ENCODE measurements at places on chromosomes 1 and 21.

DNA sequence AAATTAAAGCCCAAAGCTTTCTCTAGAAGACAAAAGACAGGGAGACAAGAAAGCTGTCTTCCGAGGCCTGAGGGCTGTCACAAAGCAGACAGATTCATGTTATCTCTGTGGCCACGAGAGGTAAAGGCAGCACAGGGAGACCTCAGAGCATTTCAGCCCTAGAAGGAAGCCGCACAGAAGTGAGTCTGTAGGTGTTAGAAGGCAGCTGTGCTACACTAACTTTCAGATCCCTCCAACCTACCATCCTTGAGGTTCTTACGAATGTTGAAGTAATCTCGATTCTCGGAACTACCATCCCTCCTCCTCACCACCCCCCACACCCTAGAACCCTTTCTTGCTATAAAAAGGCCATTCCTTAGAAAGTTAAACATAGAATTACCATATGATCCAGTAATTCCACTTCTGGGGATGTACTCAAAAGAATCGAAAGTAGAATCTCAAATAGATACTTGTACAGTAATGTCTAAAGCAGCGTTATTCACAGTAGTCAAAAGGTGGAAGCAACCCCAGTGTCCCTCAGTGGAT is 21.5 kb upstream of the LYST start:
- DNase-seq: no peak

DNA sequence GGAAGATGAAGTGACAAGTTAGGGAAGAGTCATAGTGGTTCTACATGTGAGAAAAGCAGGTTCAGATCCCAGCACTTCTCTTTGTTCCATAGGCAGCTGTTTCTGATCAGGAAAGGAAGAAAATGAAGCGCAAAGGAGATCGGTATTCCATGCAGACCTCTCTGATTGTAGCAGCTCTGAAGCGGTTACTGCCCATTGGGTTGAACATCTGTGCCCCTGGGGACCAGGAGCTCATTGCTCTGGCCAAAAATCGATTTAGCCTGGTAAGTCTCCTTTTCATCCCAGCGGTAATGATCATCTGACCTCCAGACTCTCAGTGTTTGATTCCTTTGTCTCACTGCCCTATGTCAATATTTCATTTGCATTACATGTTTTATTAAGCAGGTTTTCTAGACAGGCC is 173.6 kb downstream of the ZP4 start:
- no peak for DNase-seq

GRCh38 chr1:187634940-187635339 is 806.2 kb downstream of the PLA2G4A start:
- DNase-seq: no peak

- DNase-seq: no peak
Measured at GRCh38 chr1:185512442-185512841, 195.4 kb upstream of the IVNS1ABP start.

GRCh38 chr21:36347278-36347961 is 27.4 kb downstream of the MORC3 start:
- no peak for DNase-seq

GRCh38 chr1:201173736-201174135 is 16.9 kb upstream of the IGFN1 start:
- DNase-seq: no peak

- peak; percentile 15 for DNase-seq
Measured at GRCh38 chr1:77126307-77126706, 92.9 kb downstream of the PIGK start.

GRCh38 chr1:237164406-237165352 is 122.7 kb downstream of the RYR2 start:
- DNase-seq: no peak

GRCh38 chr1:54114001-54114400 is 38.8 kb downstream of the CDCP2 start:
- DNase-seq: no peak

DNA sequence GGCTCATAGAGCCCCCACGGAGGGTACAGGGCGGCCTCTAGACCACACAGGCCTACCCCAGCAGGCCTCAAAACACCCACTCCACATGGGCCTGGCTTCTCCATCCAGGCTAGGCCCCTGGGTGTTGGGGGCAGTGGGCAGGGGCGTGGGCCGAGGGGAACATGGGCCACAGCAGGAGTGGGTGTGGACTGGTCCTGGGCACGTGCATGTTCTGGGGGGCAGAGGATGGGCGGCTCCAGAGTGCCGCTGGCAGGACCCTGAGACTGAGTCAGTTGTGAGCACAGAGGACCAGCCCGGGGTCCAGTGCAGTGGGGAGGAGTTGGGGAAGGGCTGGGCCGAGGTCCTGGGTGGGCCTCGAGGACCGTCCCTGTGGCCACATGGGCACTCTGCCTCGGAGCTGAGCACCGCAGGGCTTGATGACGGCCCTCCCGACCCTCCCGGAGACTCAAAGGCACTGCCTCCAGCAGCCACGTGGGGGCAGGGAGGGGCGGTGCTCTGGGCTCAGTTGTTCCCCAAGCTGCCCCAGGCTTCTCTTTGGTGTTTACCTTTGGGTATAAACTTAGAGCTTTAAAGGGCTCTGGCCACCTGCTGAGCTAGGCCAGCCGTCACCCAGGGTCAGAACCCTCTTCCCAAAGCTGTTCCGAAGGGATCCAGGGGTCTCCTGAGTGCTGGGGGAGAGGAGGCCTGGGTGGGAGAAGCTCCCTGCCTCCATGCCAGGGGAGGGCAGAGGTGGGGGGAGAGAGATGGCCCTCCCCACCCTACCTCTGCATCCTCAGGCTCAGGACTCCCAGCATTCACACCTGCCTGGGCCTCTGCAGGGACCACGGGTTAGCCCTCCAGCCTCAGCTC is 79.9 kb downstream of the MORN1 start:
- DNase-seq: no peak

- no peak for DNase-seq
Measured at GRCh38 chr1:17904290-17904689, 149.2 kb downstream of the ACTL8 start.

DNA sequence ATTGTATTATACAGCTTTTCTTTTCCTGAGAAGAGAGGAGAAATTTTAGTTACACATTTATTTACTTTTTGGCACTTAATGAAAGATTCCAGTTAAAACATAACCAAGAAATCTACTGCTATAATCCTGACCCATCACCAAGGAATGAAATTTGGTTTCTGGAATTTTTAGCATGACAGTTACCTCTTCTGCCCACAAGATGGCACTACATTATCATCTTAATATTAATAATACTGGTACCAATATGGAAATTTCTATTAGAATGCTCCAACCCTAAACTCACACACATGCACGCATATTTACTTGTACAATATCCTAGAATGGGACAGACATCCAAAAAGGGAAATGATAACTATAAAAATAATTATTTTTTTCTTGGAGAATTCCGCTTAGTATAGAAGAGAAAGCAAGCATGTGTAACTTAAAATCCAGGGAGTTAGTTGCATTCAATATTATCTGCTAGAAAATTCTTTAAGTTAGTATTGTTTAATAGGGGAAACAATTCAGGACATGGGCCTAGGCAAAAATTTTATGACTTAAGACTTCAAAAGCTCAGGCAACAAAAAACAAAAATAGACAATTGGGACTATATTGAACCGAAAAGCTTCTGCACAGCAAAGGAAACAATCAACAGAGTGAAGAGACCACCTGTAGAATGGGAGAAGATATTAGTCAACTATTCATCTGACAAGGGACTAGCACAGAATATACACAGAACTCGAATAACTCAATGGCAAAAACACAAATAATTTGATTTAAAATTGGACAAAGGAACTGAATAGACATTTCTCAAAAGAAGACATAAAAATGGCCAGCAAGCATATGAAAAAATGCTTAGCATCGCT is 37.4 kb downstream of the MAP3K21 start:
- DNase-seq: peak; percentile 28

GRCh38 chr1:112285746-112286145 is 110.3 kb upstream of the CTTNBP2NL start:
- DNase-seq: no peak

- DNase-seq: no peak
Measured at GRCh38 chr1:175537571-175537970, 205.8 kb downstream of the TNR start.

- DNase-seq: no peak
Measured at GRCh38 chr1:110282395-110282794, 56.8 kb upstream of the RBM15 start.

DNA sequence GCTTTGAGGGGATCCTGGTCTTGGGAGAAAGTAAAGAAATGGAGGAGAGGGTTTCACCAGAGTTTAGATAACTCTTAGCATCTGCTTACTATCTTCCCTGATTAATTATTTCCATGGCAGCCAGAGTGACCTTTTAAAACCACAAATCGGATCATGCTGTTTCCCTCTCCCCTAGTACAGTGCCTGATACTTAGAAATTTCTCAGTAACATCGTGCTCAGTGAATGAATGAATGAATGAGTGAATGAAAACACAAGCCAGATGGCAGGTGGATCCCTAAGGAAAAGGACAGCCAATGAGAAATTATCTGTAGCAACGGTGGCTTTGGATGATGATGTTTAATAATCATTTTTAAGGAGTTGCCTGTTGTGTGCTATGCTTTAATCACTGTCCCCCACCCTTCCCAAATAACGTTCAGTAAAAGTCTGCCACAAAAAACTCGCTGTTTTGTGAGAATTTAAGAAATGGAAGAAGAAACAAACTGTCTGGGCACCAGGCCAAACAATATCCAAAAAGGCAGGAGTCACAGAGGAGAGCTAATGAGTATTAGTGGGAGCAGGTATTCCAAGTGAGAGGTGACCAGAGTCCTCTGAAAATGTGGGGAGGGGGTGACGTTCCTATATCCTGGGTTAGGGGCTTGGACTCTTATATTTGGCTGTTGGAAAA is 737 bp upstream of the SMAP2 start:
- DNase-seq: no peak

- DNase-seq: no peak
Measured at GRCh38 chr1:117070124-117070523, 10.0 kb downstream of the TTF2 start.

DNA sequence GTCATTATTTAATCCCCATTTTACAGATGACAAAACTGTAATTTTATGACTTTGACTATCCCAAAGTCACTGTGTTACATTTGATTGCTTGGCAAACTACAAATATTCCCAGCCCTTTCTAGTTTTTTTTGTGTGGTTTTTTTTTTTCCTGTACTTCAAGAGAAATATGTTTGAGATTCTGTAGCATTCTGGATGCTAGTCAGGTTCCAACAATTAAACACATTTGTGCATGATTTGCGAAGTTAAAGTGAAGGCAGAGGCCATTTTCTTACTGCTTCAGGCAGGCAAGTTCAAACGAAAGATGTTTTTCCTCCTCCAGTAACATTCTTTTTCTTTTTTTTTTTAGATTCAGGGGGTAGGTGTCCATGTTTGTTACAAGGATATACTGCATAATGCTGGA is 107.9 kb upstream of the SERTAD4 start:
- DNase-seq: no peak

DNA sequence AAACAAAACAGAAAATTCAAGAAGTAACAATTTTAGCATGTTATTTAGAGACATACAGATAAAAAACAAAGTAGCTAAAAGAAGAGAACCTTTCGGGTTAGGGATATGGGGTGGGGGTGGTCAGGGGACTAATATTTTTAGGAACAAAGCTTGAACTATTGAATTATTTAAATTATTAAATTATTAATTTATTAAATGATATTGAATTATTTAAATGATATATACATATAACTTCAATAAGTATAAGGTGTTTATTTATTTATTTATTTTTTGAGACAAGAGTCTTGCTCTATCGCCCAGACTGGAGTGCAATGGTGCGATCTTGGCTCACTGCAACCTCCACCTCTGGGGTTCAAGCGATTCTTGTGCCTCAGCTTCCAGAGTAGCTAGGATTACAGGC is 36.0 kb downstream of the EIF2B3 start:
- no peak for DNase-seq

GRCh38 chr1:171743081-171743870 is 1.4 kb upstream of the VAMP4 start:
- DNase-seq: peak; percentile 22

DNA sequence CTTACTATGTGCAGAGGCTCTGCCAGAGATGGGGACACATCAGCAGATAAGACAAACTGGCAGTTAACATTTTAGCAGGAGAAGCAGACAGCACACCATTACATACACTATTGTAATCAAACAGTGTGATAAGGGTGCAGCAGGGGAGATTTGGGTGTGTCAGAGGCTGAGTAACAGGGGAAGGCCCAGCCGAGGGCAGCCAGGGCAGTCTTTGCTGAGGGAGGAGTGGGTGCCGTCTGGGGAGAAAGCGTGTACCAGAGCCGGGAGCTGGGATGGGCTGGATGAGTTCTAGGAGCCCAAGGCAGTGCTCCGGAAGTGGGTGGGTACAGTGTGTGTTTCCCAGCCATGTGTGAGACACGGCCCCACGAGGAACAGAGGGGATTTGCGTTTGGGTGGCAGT is 31.2 kb downstream of the KCNA10 start:
- DNase-seq: no peak

DNA sequence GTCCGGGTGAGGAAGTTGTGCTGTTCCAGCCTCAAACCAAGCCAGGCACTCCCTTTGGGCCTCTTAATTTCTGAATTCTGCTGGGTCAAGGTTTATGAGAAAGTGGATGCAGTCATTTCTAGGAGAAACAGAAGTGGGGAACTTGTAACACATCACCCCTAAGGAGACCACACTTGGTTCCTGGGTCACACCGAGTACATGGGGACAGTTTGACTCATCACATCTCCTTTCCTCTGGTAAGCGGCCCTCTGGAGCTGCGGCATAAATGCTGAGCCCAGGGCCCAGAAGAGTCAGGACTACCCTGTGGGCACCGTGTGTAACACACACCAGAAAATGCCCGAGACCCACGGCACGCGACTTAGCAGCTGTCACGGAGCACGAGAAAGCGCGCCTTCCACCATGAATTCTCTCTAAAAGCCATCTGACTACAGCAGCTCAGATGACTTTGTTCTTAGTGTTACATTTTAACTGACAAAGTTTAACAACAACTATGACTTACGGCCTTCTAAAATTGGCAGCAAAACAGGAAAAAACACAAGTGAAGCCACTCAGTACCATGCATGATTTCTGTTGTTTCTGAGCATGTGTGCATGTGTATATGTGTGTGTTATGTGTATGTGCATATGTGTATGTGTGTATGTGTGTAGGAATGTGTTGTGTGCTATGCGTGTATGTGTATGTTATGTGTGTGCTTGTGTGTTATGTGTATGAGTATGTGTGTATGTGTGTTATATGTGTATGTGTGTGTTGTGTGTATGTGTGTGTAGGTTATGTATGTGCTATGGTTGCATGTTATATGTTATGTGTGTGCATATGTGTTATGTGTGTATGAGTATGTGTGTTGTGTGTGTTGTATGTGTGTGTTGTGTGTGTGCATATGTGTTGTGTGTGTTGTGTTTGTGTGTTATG is 50.8 kb downstream of the TOMM20 start:
- DNase-seq: no peak
